Progenitor cell of endocrine pancreas (in vitro differentiated cells): ENCODE measurements at places on chromosomes 7 and 10.
A peak's percentile ranks its signal among the peaks of the same experiment; 100 is the strongest.

GRCh38 chr10:77836299-77836820, 90.2 kb downstream of the DLG5 start:
- H3K4me1 ChIP-seq, result no peaks in the 10 kb centered on the region
- peak overlapping the region; percentile 44 for H3K27ac ChIP-seq
- peaks cover 16% of the 10 kb centered on the region for H3K36me3 ChIP-seq
- no peaks in the 10 kb centered on the region for H3K27me3 ChIP-seq

GRCh38 chr7:106613279-106613678, 47.7 kb downstream of the CCDC71L start:
- no peak overlapping the region for H3K4me3 ChIP-seq
- H3K27ac ChIP-seq, result no peak overlapping the region
- DNase-seq, result no peak
- H3K4me1 ChIP-seq, result peaks cover 16% of the 10 kb centered on the region
- H3K36me3 ChIP-seq, result no peaks in the 10 kb centered on the region
- no peaks in the 10 kb centered on the region for H3K27me3 ChIP-seq

DNA sequence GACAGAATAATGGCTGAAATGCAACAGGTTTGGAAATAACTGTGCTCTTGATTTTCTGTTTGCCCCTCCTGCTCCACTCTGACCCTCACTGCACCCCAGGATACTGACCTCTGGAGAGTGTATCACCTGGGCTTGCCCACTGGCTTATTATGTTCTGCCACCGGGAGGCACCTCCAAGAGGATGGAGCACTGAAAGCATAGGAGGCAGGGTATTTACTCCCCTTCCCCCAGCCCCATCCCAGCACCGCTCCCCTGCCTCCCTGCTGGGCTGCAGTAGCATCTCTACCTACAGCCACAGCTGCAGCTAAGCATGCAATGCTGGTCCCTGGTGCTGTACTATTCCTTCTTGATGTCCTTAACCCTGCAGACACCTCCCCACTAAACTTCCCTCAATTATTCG, 26.4 kb downstream of the RAB11FIP2 start:
- no peak for DNase-seq
- peaks cover 3% of the 10 kb centered on the region for H3K36me3 ChIP-seq

DNA sequence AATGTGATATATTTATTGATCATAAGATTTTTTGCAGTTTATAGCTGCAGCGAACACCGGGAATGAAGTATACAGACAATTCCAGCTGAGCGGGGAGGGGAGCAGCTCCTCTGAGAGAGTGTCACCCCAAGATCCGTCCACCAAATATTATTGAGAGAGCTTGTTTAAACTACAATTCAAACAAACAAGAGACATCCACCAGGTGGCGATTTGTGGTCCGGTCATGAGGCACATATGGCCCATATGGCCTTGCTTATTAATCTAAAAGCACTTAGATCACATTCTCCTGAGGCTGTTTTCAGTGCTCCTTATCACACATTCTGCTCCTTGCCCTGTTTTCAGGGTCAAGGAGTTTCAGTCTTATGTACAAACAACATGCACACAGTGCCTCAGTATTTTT, 83.1 kb downstream of the THSD7A start:
- H3K36me3 ChIP-seq, result no peaks in the 10 kb centered on the region
- H3K27me3 ChIP-seq, result no peaks in the 10 kb centered on the region
- peaks cover 9% of the 10 kb centered on the region for H3K4me1 ChIP-seq
- no peak for DNase-seq
- no peak overlapping the region for H3K4me3 ChIP-seq
- H3K27ac ChIP-seq, result no peak overlapping the region

DNA sequence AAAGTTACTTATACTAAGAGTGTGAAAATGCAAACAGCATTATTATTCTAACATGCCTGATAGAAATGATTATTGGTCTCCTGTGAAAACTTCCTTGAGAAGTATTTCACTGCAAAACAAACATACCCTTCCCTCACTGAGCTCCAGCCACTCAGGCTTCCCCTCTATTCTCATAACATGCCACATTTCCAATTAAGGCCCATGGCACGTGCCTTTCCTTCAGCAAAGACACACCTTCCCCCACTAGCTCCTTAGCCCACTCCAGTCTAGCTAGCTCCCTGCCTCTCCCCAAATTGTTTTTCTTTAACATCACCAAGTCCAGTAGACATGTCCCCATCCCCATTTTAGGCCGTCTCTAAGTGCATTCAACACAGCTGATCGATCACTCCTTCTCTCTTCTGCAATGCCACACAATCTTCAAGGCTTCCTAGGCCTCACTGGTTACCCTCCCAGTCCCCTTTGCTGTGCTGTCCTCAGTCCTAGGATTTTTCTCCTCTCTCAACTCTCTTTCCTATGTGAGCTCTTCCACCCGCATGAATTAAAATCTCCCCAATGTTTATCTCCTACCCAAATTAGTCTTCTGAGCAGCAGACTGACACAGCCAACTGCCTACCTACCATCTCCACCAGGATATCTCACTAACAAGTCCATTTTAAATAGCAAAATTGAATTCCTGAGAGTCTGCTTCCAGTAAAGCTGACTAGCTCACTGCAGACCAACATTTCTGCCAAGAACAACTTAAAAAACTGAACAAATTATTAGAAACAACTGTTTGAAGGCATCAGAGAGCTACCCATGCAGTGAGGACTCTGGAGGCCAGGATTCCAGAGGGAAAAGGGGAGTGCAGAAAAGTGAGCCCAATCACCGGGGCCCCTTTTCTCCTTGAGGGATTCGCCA, 11.9 kb downstream of the CYTH3 start:
- H3K27ac ChIP-seq, result no peak overlapping the region
- H3K27me3 ChIP-seq, result peaks cover 6% of the 10 kb centered on the region
- no peak overlapping the region for H3K4me3 ChIP-seq
